PC-3 (cell line): ENCODE measurements at places on chromosomes 16 and 17.
A peak's percentile ranks its signal among the peaks of the same experiment; 100 is the strongest.

GRCh38 chr16:1920727-1921171, 2.5 kb upstream of the HS3ST6 start:
- H3K36me3 ChIP-seq: no peaks in the 10 kb centered on the region
- H3K4me1 ChIP-seq: peaks cover 6% of the 10 kb centered on the region; the same call in 1 of the 2 replicates
- no peak overlapping the region for H3K27ac ChIP-seq
- H3K27me3 ChIP-seq: peaks cover 36% of the 10 kb centered on the region
- peak; percentile 7 for DNase-seq

DNA sequence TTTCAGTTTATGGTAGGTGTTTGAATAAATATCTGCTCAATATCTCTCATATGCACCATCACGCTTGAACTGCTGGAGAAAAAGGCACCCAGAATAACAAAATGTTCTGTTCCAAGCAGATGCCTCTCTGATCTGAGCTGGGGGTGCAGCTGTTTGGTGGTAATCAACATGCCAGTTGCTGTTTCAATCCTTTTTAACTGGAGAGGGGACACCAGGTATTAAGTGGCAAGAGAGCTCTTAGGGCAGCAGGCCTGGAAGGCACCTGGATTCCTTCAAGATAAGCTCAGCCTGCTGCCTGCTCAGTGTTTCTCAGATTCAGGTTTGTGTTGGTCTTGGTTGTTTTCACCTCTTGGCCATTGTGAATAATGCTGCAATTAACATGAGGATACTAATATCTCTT, 27.2 kb upstream of the VAT1L start:
- DNase-seq: no peak
- H3K27me3 ChIP-seq: no peaks in the 10 kb centered on the region
- H3K4me1 ChIP-seq: no peaks in the 10 kb centered on the region

DNA sequence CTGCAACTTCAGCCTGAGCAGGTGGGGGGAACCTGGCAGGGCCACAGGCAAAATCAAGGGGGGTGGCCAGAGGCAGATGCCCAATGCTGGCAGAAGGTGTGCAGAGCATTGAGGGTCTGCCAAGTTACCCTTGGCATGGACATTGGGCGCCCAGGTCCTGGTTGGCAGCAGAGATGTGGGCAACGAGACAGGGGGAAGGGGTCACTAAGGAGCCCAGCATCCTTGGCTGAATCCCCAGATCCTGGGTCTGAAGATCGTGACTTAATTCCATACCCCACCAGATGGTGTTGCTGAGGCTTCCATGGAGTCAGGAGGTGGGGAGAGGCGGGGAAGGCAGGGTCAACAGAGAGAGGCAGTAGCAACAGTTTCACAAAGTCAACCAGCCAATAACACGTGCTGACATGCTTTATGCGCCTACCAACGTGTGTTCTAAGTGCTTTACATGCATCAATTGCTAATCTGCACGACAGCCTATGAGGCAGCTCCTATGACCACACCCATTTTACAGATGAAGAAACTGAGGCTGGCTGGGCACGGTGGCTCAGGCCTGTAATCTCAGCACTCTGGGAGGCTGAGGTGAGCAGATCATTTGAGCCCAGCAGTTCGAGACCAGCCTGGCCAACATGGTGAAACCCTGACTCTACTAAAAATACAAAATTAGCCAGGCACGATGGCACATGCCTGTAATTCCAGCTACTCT, 83.3 kb downstream of the GSG1L start:
- DNase-seq: no peak
- no peaks in the 10 kb centered on the region for H3K36me3 ChIP-seq
- no peaks in the 10 kb centered on the region for H3K27me3 ChIP-seq
- no peak overlapping the region for H3K4me3 ChIP-seq
- no peak overlapping the region for H3K27ac ChIP-seq

DNA sequence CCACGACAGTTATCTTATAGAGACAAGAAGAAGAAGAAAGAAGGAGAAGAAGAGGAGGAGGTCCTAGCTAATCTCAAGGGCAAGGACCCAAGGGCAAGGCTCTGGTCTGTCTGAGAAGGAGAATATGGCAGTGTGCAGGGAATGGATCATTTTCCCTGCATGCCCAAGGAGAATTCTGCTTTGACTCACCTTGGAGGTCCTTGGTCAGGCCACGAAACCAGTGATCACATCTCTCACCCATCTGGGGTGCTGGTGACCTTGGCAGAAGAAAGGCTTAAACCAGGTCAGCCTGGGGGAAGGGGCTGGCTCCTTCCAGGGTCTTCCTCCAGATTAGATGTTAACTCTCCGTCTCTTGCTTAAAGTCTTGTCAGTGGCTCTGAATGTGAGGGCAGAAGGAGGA, 1.6 kb upstream of the FMNL1 start:
- DNase-seq: no peak
- no peaks in the 10 kb centered on the region for H3K36me3 ChIP-seq
- no peak overlapping the region for H3K27ac ChIP-seq
